Activated naive CD4-positive, alpha-beta T cell treated with anti-CD3 and anti-CD28 coated beads for 36 hours (primary cell): ENCODE measurements at places on chromosomes 4 and X. TPM values are rescaled to one million over a fixed set of nuclear protein-coding genes. Genes with fewer than 3 reads are reported as not detected.

- H3K36me3 ChIP-seq: no peaks in the 10 kb centered on the region
- no peak overlapping the region for H3K27ac ChIP-seq
- H3K4me3 ChIP-seq: no peak overlapping the region
- no peaks in the 10 kb centered on the region for H3K4me1 ChIP-seq
- no peak for DNase-seq
- H3K27me3 ChIP-seq: peaks cover 18% of the 10 kb centered on the region
Observed at GRCh38 chrX:9866633-9867032, 80.4 kb downstream of the SHROOM2 start.

GRCh38 chr4:181502611-181503010 is 740.6 kb upstream of the TENM3 start:
- peak overlapping the region; percentile 59 for H3K27ac ChIP-seq
- H3K27me3 ChIP-seq: no peaks in the 10 kb centered on the region
- no peaks in the 10 kb centered on the region for H3K36me3 ChIP-seq
- H3K4me3 ChIP-seq: no peak overlapping the region

- no peak overlapping the region for H3K27ac ChIP-seq
- no peak for DNase-seq
- no peaks in the 10 kb centered on the region for H3K4me1 ChIP-seq
- H3K36me3 ChIP-seq: no peaks in the 10 kb centered on the region
Observed at GRCh38 chr4:78168029-78168428, 110.9 kb downstream of the FRAS1 start.

CT47B1 gene
- not detected for total RNA-seq

- no peak overlapping the region for H3K27ac ChIP-seq
- H3K4me1 ChIP-seq: peaks cover 9% of the 10 kb centered on the region
- H3K4me3 ChIP-seq: no peak overlapping the region
- peaks cover 50% of the 10 kb centered on the region for H3K27me3 ChIP-seq
Observed at GRCh38 chr4:168634276-168634802, 137.5 kb downstream of the PALLD start.

GRCh38 chr4:128528793-128529553 is 241.4 kb upstream of the PGRMC2 start:
- H3K36me3 ChIP-seq: no peaks in the 10 kb centered on the region
- no peak overlapping the region for H3K27ac ChIP-seq
- no peak overlapping the region for H3K4me3 ChIP-seq
